T-helper 9 cell (primary cell): ENCODE measurements at places on chromosomes 4 and X.

DNA sequence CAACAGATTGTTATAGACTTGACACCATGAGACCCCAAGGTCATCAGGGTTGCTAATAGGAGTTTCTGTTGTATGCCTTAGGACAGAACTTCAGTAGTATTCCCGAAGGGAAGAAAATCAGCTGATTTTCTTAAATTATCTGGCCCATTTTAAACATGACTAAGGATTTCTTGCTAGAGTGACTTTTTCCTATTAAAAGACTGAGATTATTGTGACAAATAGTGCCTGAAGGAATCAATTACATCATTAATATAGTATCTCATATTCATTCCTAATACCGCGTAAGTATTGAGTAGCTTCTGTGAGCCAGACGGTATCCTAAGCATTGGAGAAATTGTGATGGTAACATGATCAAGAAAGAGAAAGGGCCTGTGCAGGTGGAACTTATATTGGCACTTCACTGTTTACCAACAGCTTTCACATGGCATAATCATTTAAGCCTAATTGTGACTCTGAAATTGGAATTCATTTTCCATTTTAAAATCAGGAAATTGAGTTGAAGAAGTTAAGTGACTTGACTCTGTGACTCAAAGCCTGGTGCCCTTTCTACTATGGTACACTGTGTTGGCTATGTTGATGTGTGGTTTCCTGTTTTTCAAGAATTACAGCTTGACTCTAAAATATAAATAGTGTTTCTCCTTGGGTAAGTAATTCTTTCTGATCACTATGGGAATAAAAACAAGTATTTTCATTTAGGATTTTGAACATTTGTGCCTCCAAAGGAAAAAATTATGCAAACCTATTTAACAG is 4.1 kb downstream of the AFF1 start:
- no peak for DNase-seq

DNA sequence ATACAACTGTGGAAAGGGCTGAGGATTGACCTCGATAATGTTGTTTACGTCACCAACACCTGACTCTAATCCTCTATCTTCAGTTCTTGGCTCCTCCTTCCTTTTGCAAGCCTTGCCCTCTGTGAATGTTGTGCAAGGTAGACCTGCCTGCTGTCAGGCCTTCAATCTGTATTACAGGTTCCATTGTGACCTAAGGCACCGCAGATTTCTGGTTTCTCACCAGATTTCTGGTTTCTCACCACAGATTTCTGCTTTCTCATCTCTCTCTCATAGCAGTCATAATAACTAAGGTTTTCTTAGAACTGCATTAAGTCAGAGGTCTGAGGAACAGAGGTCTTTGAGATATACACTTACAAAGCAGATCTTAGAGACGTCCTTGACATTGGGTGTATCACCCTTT is 51.5 kb upstream of the ETNPPL start:
- DNase-seq, result no peak

DNA sequence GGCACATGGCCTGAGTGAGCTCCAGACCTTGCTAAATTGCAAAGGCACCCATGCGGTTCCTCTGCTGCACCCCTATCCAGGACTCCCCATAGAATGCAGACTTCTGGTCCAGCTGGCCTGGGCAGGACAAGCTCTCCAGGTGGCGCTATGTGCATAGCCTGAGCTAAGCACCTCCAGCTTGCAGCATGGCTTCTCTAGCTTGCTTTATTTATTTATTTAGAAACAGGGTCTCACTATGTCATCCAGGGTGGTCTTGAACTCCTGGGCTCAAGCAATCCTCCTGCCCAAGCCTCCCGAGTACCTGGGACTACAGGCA is 5.5 kb upstream of the WFS1 start:
- DNase-seq, result no peak

- DNase-seq, result no peak
Measured at GRCh38 chr4:15809058-15809457, 30.9 kb downstream of the CD38 start.

- DNase-seq, result no peak
Measured at GRCh38 chr4:61877893-61878292, 677.8 kb downstream of the ADGRL3 start.

DNA sequence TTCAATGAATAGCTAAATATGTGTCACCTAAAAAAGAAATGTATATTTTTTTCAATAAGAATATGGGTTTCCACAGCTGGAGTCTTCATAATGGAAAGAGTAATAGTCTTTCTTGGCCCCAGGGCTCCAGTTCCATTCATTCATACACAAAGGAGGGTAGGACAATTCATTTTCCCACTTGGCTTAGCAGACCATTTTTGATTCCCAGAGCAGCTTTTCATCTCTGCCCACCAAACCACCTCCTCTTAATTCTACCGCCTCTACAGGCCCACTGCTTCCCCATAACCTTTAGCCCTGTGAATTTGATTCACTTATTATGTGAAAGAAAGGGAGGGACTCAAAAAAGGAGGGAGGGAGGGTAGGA is 129.9 kb upstream of the PAK3 start:
- DNase-seq, result no peak

- no peak for DNase-seq
Measured at GRCh38 chrX:13750204-13750603, 15.7 kb downstream of the OFD1 start.

- DNase-seq, result no peak
Measured at GRCh38 chrX:150504397-150505182, 63.8 kb upstream of the MTM1 start.

DNA sequence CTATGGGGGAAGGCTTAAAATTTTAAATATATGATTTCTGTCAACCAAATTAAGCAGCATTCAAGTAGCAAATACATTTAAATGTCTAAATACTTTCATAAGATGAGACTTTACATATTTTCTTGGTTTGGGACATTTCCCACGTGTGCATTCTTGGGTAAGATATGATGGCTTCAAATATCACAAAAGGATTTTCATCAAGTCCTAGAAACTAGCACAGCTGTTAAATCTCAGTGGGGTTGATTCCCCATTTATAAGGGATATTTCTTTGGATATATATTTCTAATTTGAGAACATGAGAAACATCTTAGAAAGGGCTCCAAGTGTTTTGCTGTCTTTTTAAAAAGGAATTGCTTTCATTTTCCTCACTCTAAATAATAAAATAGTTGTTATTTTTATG is 90.2 kb downstream of the P2RY10 start:
- DNase-seq, result no peak

DNA sequence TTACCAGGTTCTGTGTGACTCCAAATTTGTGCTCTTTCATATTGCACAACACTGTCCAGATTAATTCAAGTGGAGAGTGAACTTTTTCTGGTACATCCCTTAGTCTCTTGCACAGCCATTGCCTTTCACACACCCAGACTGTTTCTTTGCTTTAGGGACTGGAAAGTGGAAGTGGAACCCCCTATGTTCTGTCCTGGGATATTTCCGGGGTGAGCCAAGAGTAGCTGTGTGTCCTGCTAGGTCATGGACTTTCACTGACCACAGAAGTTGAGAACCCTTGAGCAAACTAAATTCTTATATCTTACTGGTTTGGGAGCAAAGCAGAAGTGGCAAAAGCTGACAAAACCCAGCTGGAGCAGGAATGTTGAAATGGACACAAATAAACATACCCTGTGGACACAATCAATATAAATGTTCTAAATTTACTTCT is 10.3 kb upstream of the VSIG4 start:
- DNase-seq, result no peak

DNA sequence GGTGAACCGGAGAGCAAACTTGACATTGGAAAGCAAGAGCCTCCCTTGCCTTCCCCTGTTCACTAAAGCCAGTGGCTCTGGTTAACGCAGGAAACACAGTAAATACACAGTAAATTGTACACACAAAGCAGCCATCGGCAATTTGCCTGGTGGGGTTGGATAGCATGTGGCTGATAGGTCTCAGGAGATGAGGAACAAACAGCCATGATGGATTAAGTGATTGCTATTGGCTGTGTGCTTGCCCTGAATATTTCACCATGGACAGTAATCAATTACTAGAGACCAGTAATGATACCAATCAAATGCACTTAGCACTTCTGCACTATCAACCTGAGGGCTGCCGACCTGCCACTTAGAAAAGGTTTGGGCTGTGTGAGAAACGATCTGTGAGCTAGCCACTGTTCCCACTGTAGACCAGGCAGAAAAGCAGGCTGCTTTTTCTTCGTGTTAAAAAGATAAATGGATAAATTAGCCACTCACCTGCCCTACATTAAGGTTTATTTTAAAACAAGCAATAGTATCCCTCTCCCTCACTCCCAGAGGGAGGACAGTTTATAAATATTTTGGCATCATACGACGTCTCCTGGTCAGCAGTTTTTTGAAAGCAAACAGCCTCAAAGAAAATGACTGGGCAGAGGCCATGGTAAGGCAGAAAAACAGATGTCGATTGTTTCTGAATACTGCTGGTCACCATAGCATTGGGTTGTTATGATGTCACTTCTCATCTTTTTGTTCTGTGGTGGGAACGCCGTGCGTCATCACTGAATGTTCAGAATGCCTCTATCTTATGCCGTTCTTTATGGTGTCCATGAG is 167.1 kb downstream of the MAML3 start:
- DNase-seq, result no peak

DNA sequence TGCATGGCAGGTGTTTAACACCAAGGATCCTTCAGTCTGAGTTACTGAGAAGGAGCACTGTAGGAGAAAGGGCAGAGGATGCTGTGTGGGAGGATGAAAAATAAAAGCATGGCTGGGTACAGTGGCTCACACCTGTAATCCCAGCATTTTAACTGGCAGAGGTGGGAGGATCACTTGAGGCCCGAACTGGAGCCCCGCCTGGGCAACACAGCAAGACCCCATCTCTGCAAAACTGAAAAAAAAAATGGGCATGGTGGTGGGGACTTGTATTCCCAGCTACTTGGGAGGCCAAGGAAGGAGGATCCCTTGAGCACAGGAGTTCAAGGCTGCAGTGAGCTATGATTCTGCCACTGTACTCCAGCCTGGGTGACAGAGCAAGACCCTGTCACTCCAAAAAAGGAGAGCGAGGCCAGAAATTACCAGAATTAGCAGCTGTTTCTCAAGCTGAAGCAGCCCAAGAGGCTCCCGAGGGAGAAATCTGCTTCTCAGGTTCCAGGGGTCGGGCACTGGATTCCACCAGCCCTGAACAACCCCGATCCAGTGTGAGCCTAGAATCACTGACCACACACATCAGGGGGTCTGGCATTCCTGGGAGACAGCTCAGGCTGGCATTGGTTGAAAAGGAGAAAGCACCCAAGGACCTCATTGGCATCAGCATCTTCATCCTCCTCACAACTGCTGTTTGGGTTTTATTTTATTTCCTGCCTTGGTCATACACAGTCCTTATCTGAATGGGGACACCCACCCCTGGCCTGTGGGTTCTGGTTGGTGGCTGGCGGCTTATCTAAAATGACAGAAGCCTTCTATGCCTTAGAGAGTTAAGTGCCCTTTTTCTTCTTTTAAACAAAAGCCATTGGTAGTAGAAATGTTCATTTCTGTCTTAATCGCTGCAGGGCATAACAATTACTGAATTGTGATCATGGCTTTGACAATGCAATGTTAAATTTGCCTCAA is 66.3 kb upstream of the TRIM2 start:
- DNase-seq, result no peak

DNA sequence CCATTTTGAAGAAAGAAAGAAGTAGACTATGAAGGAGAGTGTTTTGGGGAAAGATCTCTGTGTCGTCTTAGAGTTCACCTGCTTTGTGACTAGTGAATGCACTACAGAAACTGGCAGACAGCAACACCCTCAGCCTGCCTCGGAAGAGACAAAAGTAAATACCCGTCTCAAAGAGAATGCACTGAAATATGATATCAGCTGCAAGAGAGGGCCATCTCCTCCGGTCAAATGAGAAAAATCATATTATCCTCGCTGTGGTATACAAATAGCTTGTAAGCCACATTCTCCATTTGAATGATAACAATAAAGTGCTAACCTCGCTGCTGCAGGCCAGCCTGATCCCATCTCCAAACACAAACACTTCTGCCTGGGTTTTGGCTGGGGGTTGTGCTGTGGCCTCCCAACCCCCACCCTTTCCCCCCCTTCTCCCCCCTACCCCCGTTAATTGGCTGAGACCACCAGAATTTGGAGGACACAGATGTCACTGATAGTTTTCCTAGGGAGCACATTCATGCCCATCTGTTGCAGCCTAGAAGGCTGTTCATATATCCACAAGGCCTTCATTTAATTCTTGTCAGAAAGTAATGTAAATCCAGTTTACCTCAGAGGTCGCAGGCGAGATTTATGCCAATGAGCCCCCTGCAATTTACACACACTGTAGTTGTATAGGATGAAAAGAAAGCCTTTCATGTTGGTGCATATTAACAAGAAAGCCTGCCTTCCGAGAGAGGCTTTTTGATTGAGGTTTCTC is 46.3 kb downstream of the ALPK1 start:
- DNase-seq, result no peak

DNA sequence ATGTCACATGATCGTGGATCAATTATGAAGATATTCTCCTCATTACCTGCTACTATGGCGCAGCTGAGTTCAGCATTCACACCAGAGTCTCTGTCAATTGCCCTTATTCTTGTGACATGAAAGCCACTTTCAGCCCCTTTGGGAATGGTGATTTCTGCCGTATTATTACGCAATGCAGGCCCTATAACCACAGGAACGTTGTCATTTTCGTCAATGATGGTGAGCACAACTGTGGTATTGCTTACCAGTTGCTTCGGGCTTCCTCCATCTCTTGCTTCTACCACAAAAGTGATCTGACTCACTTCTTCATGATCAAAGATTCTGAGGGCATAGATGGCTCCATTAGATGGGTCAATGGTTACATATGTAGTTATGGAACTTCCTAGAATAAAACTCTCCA is 2.1 kb downstream of the PCDH18 start:
- no peak for DNase-seq

GRCh38 chrX:10370976-10371375 is 214.2 kb downstream of the CLCN4 start:
- no peak for DNase-seq

GRCh38 chr4:109989044-109989443 is 76.4 kb downstream of the EGF start:
- no peak for DNase-seq

- DNase-seq, result no peak
Measured at GRCh38 chr4:59217910-59218631, 1982.1 kb upstream of the ADGRL3 start.

DNA sequence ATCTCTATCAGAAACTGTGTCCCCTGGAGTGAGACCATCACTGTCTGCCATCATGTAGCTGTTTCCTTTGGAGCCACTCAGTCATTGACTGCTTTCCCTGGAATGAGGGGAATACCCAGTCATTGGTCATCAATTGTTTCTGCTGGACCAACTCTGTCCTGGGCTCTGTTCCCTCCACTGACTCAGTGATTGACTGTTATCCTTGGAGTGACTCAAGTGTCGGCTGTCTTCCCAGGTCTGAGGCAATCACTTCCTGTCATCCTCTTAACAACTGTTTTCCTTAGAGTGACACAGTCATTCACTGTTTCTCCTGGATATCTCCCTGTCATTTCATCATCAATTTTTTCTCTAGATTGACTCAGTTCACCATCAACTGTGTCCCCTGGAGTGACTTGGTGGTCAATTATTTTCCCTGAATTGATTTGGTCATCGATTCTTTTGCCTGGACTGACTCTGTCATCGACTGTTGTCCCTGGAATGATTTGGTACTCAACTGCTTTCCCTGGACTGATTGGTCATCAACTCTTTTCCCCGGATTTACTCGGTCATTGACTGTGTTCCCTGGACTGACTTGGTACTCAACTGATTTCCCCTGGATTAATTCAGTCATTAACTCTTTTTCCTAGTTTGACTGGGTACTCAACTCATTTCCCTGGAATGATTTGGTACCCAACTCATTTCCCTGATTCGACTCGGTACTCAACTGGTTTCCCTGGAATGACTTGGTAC is 327.9 kb upstream of the VCX start:
- no peak for DNase-seq

GRCh38 chrX:109873574-109873973 is 129.3 kb upstream of the TMEM164 start:
- no peak for DNase-seq

- no peak for DNase-seq
Measured at GRCh38 chr4:54937501-54937900, 187.9 kb downstream of the KDR start.
